CD4-positive, alpha-beta memory T cell (primary cell): ENCODE measurements at places on chromosomes 5 and 9.

- no peak for DNase-seq
These were observed 211.6 kb downstream of the DOCK8 start for GRCh38 chr9:426264-426663.

DNA sequence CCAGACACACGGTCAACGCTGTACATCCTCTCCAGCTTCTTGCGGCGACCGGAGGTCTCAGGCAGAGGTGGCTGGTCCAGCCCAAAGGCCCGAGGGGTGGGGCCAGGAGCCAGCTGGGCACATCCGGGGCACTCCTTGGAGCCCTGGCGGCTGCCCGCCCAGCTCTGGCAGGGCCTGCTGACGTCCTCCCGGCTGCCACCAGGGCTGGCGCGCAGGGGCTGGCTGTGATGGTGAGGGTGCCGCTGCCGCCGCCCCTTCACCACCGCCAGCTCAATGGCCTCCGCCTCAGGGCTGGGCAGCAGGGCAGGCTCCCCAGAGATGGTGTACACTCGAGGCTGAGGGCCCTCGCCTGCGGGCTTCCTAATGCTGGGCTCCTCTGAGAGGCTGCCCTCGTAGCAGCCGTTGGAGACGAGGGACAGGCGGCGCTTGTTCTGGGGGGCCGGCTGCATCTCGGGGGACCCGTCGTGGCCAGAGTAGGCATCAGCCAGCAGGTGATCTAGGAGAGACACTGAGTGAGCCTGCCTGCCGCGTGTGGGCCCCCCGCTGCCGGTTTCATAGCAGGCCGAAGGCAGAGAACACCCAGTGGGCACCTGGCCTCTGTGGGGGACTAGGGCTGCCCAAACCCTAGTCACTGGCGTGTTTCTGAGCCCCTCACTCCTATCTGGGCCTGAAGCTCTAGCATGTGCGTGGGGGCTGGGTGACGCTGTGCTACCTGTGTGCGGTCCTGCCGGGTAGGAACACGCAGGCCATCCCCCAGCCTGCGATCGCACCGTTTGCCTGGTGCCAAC, 1.5 kb downstream of the NSMF start:
- DNase-seq, result no peak

- DNase-seq, result no peak
These were observed 21.2 kb downstream of the TXNDC8 start for GRCh38 chr9:110316261-110317075.

DNA sequence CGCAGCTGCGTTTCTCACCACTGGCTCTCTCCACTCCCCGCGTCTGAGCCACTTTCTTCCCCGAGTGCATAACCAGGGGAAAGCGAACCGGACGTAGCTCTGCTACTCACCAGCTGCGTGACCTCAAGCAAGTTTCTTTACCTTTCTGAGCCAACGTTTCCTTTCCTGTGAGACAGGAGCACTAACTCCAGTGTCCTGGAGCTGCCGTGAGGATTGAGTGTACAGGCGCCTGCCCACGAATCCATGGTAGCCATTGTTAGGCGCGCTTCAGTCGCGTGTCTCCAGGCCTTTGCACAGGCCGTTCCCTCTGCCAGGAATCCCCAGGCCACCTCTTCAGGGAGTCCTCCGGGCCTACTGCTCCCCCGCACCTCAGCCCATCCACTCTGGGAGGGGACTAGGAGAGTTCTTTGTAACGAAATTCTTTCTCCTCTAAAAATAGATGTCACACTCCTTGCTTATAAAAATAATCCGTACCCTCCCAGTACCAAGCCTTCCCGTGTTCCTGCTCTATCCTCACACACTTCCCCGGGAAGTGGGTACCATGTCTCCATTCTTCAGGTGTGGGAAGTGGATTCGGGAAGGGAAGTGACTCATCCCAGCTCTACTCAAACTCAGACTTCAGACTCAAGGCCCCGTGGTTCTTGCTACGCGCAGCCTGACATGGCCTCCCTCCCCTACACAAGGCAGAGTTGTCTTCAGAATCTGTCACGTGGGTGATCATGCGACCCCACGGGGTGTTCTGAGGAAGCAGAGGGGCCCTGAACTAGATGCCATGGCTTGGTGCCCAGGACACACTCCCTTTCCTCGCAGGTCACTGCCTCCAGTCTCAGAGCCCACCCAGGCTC, 16.1 kb upstream of the CRB2 start:
- peak; percentile 21 for DNase-seq

GRCh38 chr5:109028608-109029299, 281.1 kb downstream of the FER start:
- DNase-seq, result no peak

GRCh38 chr5:54902791-54903473, 82.5 kb downstream of the ESM1 start:
- no peak for DNase-seq

DNA sequence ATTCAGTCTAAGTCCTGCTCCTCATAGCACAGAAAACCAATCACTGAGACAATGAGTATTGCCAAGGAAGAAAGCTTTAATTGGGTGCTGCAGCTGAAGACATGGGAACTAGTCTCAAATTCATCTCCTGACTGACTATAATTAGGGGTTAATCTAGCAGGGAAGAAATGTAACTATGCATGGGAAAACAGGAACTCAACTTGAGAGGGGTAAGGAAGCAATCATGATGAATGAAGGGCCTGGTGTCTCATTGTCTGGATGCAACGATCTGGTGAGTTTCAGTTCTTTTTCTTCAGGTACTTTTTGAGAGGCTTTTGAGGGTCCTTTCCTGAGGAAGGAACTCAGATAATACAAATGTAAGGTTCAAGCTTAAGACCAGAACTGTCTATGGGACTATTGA, 24.0 kb upstream of the OCLN start:
- DNase-seq, result no peak

DNA sequence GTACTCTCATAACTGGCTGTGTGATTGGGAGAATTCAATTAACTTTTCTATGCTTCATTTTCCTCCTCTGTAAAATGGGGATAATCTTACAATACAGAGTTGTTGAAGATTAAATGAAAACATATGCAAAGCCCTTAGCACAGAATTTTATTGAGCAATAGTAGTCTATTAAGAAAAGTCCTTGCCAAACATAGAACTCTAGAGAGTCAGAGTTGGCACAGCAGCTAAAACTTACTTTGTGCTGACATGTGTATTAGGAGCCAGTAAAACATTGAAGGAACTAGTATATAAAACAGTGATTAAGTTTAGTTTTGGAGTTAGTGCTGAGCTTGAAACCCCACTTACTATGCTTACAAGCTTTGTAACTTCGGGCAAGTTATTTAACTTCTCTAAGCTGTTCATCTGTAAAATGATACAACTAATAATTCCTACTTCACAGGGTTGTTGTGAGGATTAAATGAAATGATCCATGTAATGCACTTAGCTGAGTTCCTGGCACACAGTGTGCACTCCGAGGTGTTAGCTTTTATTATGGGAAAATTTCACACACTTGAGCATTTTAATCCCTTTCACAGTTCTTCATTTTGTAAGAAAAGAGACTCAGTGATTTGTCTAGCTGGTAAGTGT, 20.0 kb upstream of the GRIN3A start:
- no peak for DNase-seq

DNA sequence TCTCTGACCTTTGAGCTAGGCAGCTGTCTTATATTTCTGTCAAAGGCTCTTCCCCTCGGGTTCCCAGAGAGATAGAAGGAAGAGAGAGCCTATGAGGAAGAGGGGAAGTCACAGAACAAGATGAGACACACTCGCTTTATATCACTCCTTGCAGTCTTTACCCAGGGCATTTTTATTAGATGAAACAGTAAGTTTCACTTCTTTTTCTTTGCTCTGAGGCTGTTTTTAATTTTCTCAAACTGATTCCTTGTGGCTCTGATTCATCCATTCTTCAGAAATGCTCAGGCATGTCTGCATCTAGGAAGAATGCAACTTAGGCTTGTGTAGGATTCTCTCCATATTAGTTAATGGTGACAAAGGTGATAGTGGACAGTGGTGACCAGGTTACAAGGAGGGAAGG, 132.9 kb upstream of the CHD1 start:
- no peak for DNase-seq

GRCh38 chr5:81517462-81517861, 123.5 kb upstream of the ACOT12 start:
- no peak for DNase-seq

- DNase-seq, result no peak
These were observed 3.4 kb downstream of the TLE1 start for GRCh38 chr9:81685763-81686613.

GRCh38 chr5:154849264-154849785, 1.1 kb downstream of the FAXDC2 start:
- no peak for DNase-seq

DNA sequence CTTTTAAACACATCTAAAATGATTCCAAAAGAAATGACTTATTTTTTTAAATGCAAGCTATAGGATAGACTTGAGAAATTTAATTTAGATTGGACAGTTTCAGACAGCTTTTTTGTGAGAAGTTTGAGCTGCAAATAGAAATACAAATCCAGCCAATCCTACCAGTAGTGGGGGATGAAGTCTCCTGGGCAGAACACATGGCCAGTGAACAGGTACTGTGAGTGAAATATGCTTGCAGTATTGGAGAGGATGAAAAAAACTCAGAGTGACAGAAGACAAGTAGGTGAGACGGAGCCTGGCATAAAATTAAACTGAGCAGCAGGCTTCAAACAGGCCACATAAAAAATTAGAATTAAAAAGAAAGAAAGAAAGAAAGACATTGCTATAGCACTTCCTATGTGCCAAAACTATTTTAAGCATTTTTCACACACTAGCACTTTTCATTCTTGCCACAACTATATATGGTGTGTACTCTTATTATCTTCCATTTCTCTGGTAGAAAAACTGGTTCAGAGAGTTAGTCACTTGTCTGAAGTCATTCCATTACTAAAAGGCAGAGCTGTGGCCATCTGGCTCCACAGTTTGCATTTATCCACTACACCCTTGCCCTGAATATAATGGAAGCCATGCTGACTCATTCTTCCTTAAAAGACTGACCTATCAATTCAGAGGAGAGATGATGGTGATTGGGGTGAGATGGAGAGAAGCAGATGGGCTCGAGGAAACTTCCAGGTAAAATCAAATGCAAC, 310.2 kb upstream of the CTNND2 start:
- DNase-seq, result no peak

DNA sequence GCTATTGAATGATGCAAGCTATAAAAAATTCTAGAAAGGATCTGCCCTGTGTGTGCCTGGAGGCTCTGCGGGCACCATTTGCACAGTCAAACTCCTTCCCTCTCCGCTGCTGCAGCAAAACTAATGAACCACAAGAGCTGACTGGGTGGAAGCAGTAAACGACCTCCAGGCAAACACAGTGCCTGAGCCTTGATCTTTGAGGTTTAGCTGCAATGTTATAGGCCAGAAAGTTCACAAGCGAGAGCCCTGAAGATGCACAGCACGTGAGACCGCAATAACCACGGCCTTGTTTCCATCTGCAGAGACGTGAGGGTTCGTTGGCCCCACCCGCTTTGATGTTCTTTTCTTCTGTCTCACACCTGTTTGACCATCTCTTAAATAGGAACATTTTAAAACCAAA, 69.2 kb upstream of the S1PR3 start:
- DNase-seq, result peak; percentile 57

DNA sequence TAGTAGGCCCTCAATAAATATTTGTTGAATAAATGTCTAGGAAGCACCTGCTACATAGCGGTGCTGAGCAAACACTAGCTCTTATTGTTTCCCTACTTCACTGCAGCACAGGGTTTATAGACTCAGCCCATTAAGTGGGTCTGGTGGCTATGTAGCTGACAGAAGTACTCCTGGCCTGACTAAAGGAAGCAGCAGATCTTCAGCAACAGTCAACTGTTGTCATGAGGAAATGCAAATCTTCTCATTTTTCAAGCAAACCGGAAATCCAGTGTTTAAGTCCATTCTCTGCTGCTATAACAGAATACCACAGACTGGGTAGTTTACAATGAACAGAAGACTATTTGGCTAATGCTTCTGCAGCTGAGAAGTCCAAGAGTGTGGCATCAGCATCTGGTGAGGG, 2.8 kb upstream of the TEX10 start:
- DNase-seq, result no peak

DNA sequence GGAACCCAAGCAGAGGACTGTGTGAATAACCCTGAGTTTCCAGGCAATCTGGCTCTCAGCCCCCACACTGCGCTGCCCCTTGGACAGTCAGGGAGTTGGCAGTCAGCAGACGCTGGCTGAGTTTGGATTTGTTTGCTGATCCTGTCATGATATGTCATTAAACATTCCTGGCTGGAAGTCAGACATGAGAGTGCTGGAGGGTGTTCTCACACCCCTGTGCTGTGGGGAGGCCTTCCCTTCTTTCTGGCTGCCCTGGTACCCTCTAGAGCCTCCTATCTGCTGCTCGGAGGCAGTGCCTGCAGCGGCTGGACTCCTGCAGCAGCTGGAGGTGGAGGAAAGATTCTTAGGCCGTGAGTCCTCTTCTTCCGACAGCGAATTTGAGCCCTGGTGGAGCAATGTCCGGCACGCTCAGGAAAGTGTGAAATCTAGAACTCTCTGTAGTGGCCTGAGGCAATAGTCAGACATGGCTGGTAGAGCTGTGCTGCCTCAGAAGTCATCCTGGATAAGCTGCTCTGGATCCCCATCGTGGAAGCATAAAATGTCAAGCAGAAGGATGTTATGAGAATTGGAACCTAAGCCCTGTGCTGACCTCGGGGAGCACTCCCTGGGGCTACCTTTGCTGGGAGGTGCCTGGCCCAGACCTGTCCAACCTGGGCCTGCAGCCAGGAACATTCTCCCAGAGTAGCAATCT, 72.0 kb downstream of the PDE8B start:
- DNase-seq, result no peak

GRCh38 chr9:94985649-94986048, 259.1 kb downstream of the AOPEP start:
- no peak for DNase-seq

GRCh38 chr5:132138260-132138659, 64.7 kb downstream of the CSF2 start:
- DNase-seq, result no peak

DNA sequence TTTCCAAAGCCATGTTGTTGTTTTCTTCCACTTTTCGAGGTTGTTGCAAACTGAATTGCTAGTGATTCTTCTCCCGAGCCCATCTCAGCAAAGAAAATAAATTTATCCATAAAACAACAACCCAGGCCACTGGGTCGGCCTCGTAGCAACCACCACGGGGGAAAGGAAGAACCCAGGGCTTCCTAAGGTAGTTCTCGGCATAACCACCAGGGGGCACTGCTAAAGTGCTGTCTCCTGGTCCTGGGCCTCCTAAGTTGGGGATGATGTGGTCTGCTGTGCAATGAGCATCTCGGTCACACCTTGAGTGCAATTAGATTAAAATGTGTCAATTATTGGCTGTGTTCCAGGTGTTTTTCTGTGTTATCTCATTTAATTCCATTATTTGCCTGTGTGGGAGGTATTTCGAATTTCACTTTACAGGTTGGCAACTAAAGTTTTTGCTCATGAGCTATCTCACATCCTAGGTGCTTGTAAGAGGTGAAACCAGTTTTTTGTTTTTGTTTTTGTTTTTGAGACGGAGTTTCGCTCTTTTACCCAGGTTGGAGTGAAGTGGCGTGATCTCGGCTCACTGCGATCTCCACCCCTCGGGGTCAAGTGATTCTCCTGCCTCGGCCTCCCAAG, 102.8 kb upstream of the DAP start:
- DNase-seq, result peak; percentile 37
